CD4-positive, alpha-beta T cell treated with Interleukin-15 for 4 hours (primary cell): ENCODE measurements at places on chromosomes 11 and 22.

GRCh38 chr11:130477586-130478203 is 29.2 kb downstream of the ADAMTS15 start:
- no peak for DNase-seq

DNA sequence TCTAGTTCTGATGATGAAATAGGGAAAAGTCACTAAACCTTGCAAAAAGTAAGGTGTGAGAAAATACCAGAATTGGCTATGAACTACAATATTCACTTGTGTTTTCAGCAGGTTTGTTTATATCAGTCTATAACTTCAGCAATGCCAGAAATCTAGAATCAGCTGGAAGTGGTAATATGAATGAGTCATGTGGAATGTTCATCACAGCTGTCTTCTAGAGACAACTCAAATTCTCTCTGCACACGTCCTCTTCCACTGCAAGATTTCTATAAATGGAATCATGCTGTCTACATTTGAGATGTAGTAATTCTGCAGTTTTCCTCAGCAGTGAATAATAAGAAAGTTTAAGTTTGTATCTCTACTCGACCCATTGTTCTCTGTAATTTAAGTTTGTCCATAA is 89.9 kb downstream of the OR4A15 start:
- no peak for DNase-seq

GRCh38 chr11:117230286-117230961 is 1.4 kb downstream of the PCSK7 start:
- DNase-seq = peak; percentile 54

GRCh38 chr11:105548359-105548758 is 61.5 kb upstream of the GRIA4 start:
- DNase-seq = no peak

GRCh38 chr11:58739725-58740430 is 8.1 kb upstream of the GLYAT start:
- DNase-seq = no peak

DNA sequence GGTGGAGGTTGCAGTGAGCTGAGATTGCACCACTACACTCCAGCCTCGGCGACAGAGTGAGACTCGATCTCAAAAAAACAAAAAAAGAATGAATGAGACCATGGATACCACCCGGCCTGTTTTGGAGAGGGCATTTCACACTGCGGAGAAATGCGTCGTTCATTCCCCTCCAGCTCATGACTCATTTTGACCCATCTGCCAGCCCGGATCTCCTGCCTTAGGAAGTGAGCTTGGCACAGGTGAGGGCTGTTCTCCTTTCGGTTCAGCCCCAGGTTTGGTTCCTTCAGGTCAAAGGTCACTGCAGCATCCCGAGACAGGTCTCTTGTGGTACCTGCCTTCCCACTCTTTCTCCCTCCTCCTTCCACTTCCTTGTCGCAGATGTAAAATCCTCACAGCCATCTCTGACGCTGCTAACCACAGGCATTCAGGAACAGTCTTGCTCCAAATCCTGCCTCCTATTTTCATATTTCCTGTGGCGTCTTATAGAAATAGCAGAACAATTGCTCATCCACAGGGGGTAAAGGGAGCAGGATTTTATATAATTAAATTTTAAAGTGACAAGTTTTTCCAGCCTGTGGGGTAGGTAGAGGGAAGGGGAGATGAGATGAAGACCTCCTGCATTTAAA is 517.9 kb downstream of the NTM start:
- DNase-seq = no peak

DNA sequence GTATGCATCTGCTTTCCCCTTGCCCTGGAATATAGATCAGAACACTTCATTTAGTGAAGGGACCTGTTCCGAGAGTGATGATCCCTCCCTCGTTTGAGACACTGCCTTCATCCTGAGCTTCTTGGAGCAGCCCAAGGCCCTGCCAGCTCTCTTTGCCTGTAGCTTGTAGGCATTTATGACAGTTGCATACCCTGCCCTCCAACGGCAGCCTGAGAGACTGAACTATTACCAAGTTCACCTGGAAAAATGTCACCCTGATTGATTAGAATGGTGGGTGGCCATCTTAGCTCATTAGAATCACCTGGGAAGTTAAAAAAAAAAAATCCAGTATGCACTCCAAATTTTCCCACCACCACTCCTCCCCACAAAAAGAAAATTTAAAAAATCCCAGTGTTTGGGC is 1.5 kb downstream of the MICAL3 start:
- no peak for DNase-seq

- DNase-seq = no peak
These were observed 76.0 kb downstream of the FDX1 start for GRCh38 chr11:110505528-110506284.

DNA sequence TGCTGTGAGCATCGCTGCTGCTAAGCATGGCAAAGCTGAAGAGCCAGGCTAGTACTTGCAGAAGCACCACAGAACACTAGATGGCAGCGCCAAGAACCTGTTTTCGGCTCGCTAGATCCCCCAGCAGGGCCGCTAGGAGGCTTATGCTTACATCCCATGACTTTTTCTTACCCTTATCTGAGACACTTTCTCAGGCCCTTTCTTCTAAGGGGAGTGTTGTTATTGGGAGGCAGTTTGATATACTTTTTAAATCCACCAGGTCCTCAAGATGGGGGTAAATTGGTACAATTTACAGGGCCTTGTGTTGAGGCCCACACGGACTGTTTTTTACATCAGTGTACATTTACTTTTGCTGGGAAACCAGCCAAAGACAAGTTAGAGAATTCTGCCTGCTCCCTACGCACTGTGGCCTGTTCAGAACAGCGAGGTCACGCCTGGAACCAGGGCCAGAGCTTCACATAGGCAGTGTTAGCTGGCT is 4.0 kb downstream of the TRIM6 start:
- peak; percentile 62 for DNase-seq

DNA sequence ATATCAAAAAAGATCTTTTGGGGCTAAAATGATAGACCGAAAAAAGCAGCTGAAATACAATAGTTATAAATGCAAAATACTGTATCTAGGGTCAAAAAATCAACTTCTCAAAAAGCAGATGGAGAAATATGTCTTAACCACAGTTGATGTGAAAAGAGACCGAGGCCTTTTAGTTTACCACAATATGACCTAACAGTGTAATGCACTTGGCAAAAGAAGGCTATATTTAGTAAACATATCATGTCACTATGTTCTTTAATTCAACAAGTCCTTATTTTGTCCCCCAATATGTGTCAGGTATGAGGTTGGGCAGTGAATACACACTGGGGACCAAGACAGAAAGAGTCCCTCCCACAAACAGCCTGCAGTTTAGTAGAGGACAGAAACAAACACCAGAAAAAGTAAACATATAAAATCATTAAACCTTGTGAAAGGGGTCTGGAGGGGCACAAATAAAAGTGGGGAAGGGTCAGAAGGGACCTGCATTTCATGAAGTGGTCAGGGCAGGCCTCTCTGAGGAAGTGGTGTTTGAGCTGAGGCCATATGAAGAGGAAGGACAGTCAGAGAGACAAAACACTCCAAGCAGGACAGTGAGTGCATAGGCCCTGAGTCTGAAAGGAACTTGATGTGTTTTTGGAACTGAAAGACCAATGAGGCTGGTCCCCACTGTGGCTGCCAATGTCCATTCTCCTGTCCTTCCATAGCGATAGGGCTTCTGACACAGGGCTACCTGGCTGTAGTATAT is 53.4 kb downstream of the LIF start:
- no peak for DNase-seq

DNA sequence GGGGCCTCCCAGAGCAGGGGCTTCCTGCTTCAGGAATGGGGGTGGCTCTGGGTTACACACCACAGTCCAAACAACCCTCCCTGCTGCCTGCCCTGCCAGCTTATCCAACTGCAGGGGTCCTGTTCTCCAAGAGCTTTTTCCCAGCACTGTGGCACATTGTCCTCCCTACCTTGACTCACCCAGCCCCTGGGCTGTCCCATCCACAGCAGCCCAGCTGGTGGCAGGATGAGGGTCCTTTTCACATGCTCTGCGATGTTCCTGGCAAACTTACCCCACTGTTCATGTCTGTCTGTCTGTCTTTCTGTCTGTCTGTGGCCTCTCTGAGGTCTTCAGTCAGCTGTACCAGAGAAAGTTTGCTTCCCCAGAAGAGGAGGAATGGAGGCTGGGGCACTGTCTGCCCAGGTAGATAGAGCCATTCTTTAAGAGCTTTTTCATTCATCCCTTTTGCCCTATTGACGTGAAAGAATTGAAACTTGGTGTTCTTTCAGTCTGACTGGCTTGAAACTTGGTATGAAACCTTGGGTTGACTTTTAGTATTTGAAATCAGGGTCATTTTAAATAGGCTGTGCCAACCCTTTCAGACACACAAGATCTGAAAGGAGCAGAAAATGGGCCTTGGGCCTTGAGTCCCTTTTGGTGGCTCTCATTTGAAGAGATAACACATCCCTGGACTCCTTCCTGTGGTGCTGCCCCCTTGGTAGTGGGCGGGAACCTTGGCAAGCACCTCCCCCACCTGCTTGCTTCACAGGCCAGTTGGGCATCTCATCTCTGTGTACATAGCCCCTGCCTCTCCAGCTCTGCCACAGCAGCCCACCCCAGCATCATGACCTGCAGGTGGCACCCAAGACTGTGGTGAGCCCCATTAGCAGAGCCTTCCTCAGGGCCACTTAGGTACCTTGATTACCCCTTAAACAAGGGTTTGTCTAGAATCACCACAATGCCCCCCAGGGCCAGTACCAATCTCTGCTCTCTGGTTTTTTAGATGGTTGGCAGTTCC is 74.6 kb upstream of the SUSD2 start:
- peak; percentile 32 for DNase-seq

DNA sequence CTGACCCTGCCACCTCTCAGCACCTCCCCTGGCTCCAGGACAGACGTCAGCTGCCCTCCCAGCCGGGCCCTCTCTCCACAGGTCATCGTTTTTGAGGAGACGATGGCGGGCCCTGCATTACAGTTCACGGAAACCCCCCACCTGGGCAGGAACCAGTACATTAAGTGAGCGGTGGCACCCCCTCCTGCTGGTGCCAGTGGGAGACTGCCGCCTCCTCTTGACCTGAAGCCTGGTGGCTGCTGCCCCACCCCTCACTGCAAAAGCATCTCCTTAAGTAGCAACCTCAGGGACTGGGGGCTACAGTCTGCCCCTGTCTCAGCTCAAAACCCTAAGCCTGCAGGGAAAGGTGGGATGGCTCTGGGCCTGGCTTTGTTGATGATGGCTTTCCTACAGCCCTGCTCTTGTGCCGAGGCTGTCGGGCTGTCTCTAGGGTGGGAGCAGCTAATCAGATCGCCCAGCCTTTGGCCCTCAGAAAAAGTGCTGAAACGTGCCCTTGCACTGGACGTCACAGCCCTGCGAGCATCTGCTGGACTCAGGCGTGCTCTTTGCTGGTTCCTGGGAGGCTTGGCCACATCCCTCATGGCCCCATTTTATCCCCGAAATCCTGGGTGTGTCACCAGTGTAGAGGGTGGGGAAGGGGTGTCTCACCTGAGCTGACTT is 37.0 kb downstream of the B3GAT1 start:
- DNase-seq = no peak

GRCh38 chr11:45332276-45332934 is 46.3 kb upstream of the SYT13 start:
- DNase-seq = peak; percentile 37

DNA sequence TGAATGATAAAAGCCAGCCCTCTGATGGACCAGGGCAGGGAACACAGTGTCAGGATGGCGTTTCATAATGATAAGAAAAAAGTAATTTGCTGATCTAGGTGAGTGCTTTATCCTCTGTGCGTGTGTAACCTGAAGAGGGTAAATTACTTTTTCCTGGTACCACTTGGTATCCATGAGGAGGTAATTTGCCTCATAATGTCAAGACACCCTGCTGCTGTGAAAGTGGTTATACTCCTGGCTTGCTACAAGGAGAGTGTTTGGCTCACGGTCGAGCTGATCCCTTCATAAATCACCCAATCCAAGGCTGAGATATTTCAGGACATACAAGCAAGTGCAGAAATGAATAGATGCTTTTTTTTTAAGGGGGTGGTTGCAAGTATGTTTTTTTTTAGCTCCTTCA is 207.2 kb upstream of the PGR start:
- DNase-seq = no peak

DNA sequence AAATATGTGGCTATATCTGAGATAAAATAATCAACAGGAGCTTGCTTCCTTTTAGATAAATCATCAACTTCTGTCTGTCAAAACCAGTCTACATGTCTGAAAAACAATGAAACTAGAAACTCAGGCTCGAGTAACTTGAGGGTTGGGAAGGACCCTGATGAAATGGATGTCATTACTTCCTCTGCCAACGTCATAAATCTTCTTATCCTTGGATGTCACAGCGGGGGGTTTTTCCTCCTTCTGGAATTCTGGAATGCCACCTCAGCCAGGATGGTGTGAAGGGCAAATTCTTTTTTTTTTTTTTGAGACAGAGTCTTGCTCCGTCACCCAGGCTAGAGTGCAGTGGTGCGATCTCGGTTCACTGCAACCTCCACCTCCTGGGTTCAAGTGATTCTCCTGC is 13.4 kb downstream of the LGR4 start:
- no peak for DNase-seq

- DNase-seq = no peak
These were observed 35.5 kb downstream of the SLC22A9 start for GRCh38 chr11:63405114-63405513.

DNA sequence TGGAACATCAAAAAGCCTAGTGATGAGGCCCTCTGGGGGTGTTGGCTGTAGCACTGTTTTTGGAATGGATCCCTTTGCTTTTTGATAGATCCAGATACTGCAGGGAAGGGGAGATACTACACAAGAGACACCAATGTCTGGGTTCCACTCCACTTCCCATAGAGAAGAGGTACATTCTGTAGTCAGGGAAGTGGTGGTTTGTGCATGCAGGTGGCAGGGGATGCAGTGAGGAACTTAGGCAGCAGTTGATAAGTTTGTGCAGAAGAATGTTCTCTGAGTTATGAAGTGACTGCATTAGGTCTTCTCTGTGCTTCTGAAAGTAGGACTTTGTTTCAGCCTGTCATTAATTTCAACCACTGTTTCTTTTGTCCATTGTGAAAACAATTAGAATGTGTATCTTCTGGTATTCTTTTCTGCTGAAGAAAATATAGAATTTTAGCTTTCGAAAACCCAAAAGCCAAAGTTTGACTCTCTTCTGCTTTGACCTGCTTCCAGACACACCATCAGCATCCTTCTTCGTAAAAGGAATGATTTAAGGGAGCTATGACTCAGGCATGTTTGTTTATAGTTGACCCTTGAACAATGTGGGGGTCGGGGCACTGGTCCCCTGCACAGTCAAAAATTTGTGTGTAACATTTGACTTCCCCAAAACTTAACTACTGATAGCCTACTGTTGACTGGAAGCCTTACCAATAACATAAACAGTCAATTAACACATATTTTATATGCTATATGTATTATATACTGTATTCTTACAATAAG is 25.6 kb downstream of the PANX1 start:
- DNase-seq = no peak

GRCh38 chr22:42717197-42717928 is 3.3 kb downstream of the A4GALT start:
- no peak for DNase-seq

DNA sequence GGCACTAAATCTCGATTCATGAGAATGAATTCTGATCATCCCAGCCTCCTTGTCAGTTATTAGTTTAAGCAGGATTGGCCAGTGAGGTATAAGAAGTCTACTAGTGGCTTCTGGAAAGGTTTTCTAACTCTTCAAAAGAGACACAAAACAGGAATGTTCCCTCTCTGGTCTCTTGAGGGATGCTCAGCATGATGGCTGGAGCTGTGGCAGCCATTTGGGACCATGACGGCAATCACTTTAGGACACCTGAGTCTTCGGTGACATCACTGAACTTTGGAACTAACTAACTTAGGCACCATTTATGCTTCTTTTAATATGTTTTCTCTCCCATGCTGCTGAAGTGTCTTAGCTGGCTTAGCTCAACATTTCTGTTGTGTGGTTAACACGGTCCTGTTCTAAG is 20.2 kb upstream of the CRY2 start:
- DNase-seq = no peak
